Right renal cortex interstitium (tissue), 3 donors: ENCODE measurements at places on chromosomes 2 and 18. TPM values are rescaled to one million over a fixed set of nuclear protein-coding genes. Genes with fewer than 3 reads are reported as not detected.
A peak's percentile ranks its signal among the peaks of the same experiment; 100 is the strongest.

DNA sequence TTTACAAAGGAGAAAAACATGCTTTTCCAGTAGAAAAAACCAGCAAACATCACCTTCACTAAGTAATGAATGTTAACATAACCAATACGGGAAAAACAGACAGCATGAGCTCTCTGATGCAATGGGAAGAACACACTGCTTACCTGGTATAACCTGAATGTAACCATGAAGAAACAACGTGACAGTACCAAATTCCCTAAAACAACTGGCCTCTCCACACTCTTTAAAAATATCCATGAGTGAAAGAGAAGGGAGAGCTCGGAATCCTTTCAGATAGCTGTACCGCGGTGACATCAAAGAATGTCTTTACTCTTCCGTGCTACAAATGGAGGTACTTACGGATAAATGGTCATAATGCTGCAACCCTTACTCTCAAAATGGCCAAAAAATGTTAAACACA, 32.1 kb downstream of the SAP130 start:
- no peak for DNase-seq

- no peak for DNase-seq
Measured at GRCh38 chr2:140462990-140463389, 1667.8 kb downstream of the LRP1B start.

DNA sequence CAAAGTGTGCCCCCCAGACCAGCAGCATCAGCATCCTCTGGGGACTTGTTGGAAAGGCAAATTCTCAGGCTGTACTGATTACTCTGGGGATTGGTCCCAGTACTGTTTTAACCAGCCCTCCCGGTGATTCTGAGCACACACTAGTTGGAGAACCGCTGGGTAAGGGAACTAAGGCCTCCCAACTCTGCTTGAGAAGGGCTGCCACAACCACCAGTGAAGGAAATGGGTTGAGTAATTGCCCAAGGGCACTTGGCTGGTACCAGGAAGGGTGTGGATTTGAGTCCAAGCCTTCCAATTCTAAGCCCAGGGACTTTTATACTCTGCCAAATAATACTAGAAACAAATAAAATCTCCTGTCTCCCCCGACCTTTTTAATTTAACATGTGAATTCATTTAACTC, 219.9 kb downstream of the SETBP1 start:
- no peak for DNase-seq

GRHL1 gene
- 3.7 TPM for polyA plus RNA-seq

DNA sequence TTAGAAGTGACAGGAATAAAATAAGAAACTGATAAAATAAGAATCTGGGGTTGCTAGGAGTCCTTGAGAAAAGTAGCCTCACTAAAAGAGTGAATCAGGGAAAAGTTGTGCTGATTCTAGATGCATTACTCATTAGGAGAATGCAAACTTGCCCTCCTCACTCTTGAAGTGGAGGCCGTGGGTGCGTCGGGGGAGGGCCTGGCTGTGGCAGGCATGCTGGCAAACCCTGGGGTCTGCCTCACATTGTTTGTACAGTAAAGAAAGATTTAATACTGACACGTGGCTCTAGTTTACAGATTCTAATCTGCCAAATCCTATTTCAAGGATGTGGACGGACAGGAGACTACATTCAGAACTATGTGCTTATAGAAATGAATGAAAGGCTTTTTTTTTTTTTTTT, 41.9 kb downstream of the TANC1 start:
- DNase-seq = no peak

FNDC4 gene
- polyA plus RNA-seq = 7.4 TPM

GRCh38 chr18:44673256-44673880, 7.3 kb upstream of the SETBP1 start:
- DNase-seq = no peak

GRCh38 chr2:56118474-56118873, 65.3 kb upstream of the CCDC85A start:
- no peak for DNase-seq

DNA sequence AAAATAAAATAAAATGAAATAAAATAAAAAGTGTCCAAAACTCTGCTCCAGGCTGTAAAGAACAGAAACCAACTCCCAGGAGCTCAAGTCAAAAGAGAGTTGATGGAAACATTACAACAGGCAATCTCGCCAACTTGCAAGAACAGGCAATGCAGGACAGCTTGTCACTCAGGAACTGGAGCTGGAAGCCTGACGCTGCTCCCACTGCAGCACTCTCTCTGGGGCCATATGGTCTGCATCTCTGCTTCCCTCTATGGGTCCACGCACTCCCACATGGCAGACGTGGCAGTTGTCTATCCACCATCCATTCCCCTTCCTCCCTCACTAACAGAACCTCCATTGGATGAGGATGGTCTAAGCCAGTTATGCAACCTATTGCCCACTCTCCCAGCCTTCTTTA, 23.3 kb upstream of the ARPC2 start:
- DNase-seq = no peak

- no peak for DNase-seq
Measured at GRCh38 chr2:6922201-6922656, 5.0 kb downstream of the RNF144A start.

- no peak for DNase-seq
Measured at GRCh38 chr2:102660574-102660973, 41.2 kb downstream of the SLC9A2 start.

PCARE gene
- polyA plus RNA-seq = 0.43 TPM

DNA sequence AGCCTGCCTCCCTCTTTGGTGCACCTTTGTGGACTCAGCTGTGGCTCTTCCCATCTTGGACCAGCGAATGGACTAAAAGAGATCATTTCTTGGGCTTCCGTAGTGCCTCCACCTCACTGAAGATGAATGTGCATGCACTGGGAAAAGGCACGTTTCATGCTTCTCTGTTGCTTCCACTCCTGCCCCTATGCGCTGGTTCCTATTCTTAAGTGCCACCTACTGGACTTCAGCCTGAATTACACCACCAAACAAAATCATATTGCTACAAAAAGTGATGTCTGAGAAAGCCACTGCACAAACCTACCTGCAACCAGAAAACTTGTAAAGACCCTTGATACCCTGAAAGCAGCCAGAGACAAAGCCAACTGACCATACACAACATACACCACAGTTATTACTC, 695.6 kb downstream of the TSN start:
- no peak for DNase-seq

DNA sequence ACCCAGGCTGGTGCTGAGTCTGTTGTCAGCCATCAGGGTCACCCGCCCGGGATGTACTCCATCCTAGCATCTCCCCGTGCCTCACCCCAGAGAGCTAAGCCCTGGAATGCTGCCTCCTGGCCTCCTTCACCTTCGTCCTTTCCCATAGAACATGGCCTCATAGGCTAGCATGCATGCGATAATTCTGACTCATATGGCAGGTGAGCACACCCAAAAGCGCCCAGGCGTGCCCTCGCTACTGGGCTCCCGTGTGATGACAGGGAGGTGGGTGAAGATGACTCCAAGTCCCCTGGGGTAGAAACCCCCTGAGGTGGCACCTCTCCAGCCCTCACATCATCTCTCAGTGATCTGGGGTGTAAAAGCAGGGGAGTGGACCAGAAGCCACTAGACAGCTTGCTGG, 7.3 kb downstream of the SPR start:
- no peak for DNase-seq

DNA sequence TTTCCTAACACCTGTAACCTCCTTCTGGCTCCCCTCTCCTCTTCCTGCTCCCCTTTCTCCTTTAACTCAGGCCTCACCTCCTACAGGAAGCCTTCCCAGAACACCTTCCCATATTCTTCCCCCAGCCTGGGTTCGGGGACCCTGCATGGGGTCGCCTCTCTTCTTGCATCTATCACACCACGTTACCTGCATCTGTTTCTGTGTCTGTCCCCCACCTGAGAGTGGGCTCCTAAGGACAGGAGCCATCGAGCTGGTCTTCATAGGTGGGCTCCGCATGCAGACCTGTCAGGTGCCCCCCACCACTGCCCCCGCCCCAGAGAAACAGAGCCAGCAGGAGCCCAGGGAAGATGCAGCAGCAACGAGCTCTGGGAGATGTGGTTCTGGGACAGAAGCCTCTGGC, 123.2 kb upstream of the GLI2 start:
- DNase-seq = no peak

PLCD4 gene
- polyA plus RNA-seq = 8.8 TPM

DNA sequence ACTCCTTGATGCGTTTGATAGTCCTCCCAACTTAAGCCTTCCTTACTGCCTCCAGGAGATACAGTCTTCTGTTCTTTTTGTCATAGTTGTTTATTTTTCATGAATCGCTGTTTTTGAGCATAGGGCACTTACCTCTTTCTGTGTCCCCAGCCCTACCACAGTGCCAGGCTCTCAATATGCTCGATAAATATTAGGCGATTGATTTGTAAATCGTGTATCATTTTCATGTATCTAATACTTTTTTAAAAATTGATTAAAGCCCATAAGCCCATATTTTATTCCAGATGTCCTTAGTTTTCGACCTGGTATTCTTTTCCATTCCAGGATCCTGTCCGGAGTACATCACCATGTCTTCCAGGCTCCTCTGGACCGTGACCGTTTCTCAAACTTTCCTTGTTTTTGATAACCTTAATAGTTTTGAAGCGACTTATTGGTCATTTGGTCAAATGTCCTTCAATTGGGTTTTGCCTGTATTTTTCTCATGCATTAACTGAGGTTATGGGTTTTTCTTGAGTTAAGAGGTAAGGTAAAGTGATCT, 444 bp upstream of the MMADHC start:
- no peak for DNase-seq

SULT1C4 gene
- 47.8 TPM for polyA plus RNA-seq

SMYD5 gene
- 37.4 TPM for polyA plus RNA-seq

GRCh38 chr2:238061315-238062202, 758 bp downstream of the SCLY start:
- DNase-seq = peak; percentile 12

ZBTB7C gene
- polyA plus RNA-seq = 13.9 TPM

MARCHF4 gene
- polyA plus RNA-seq = 0.17 TPM

- no peak for DNase-seq
Measured at GRCh38 chr2:143183804-143184463, 54.7 kb downstream of the ARHGAP15 start.

DNA sequence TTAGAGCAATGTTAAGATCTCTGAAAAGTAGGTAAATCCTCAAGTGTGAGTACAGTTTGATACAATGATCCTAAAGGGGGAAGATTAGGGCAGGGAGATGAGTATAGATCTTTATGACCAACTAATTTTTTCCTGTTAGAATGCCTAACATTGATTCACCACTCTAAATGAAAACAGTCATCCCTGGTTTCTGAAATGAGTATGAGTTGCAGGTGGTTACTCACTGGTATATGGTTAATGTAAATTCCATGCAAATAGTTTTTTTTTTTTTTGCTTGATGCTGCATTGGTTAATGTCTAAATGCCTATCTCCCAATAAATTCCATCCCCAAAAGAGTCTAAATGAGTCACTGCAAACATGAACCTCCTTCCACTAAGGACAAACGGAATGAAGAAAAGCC, 55.0 kb upstream of the SERPINB2 start:
- no peak for DNase-seq

DNA sequence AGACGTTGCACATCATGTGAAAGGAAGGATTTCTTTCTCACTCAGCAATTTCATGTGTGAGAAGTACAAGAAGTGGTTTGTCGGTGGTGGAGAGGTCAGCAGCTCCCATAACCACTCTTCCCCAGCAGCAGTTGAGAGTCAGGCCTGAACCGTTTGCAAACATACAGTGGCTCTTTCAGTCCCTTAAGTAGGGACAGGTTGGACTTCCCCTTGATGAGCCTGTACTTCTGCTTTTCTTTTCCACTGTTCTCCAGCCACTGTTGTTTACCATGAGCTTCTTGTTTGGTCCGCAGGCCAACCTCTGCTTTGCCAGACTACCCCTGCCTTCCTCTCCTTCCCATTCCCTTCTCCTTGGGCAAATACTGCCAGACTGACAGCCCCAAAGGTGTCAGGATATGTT, 391.3 kb upstream of the CELF4 start:
- no peak for DNase-seq

- no peak for DNase-seq
Measured at GRCh38 chr2:34991508-34992274, 1363.9 kb upstream of the CRIM1 start.

SLC19A3 gene
- 6.6 TPM for polyA plus RNA-seq

- no peak for DNase-seq
Measured at GRCh38 chr2:47254464-47254863, 99.4 kb upstream of the STPG4 start.

DNA sequence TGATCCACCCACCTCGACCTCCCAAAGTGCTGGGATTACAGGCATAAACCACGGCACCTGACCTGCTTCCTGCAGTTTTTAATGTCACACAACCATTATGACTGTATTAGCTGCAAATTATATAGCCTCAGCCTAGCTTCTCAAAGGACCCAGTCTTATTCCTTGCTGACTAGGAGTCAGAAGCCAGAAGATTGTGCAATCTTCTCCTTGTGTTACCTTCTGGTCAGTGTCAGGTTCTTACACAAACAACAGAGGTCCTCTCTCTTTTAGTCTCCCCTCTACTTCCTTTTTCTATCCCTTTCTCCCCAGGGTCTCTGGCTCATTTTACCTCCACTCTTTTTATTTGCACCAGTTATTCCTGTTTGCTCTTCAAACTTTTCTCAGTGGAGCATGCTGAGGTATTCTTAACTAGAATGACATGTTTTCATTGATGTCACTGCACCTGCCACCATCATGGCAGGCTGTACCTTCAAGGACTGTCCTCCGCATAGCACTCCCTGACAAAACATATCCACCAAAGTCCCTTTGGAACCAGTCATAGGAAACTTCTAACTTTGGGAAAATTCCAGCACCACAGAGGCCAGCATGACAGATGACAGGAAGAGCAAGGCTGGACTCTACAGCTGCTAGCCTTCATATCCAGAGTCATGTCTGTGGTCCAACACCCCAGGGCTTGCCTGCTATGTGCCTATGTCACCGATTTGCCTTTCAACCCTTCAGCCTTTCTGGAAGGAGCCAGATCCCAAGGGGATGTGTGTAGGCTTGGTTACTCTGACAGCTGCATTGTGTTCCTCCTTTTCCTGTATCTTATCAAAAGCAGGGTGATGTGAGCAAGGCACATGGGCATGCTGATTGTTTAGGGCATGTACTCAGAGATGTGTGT, 45.2 kb upstream of the EPC2 start:
- DNase-seq = no peak

DNA sequence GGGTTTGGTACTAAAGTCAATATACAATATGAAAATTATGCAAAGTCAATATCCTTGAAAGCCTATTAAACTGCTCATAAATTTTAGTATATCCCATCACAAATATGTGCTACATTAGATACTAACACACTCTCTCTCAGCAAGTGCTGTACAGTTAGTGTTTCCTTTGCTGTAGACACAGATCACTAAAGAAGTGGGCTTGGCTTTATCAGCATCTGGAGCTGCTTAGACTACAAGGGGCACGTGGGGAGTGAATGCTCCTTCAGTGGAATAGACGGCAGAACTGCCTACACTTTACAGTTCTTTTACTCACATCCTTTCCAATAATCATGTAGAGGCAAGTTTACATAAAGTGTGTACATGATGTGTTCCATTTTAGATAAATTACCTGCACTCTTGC, 26.0 kb upstream of the EFEMP1 start:
- DNase-seq = no peak

FHOD3 gene
- polyA plus RNA-seq = 39.8 TPM
